Activated T-cell treated with anti-CD3 and anti-CD28 coated beads for 48 hours (primary cell): ENCODE measurements at places on chromosomes 12 and 14.

- DNase-seq: no peak
These were observed 88.5 kb upstream of the NCOR2 start for GRCh38 chr12:124655698-124656516.

GRCh38 chr14:39847194-39847593, 415.0 kb upstream of the FBXO33 start:
- DNase-seq: no peak

DNA sequence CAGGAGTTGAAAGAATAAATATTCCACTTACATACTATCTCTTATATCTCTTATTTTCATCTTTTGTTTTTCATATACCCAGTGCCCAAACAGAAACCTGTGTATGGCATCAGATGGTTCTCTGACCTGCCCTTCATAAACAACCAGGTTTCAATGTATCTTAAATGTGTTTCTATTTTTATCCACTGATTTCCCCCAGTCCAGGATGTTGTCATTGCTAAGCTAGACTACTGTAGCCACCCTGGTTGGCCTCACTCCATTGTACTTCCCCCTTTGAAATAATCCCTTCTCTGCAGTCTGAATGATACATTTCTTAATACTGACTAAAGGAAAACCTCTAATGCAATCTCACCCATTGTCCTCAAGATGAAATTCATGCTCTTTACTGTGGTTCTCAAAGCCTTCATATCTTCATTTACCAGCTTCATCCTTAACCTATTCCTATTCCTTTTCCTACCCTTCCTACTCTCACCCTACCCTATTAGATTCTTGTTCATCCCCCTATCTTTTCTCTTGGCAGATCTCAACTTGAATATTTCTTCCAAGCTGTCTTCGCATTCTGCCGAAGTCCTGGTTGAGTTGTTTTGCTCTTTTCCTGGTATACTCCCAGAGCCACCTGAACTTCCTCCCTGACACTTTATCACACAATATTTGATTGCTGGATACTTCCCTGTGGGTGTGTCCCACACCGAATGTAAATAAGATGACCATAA, 312.4 kb downstream of the FOXG1 start:
- DNase-seq: no peak

DNA sequence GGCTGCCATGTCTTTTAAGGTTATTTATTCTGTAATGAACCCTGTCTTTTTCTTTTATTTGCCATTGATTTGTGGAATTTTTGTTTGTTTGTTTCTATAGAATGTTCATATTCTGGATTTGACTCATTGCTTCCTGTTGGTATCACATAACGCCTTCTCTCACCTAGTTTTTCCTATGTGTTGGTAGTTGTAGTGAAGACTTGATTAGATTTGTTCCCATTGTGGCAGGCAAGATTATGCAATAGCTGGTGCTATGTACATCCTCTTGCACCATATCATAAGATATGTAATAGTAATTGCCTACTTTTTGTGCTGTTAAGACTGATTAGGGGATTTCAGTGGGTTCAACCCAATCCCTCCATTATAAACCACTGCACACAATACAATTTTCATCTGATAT, 3.9 kb upstream of the KRT6B start:
- DNase-seq: no peak

- DNase-seq: no peak
These were observed 12.7 kb upstream of the SLC16A7 start for GRCh38 chr12:59583003-59583712.

- DNase-seq: peak; percentile 6
These were observed 142.8 kb downstream of the SLC8A3 start for GRCh38 chr14:70045844-70046535.

- DNase-seq: no peak
These were observed 187.0 kb downstream of the MED13L start for GRCh38 chr12:116090516-116090915.

DNA sequence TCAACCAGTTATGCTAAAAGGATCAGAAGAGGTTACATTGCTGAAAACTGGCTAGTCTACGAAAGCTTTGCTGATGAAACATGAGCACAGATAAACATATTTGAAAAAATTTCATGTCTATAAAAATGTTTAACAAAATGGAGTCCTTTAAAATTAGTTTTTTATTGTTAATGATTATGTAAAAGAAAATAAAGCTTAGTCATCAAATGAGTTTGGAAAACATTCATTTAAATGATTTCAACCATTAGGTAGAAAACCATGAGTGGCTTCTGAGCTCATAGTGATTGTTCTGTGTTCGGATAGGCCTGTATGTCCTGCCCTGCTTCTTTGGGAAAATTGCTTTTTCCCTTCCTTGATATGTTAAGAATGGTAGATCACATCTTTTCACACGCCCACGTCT, 584 bp upstream of the CD163L1 start:
- no peak for DNase-seq

GRCh38 chr12:58570411-58570810, 349.9 kb downstream of the LRIG3 start:
- DNase-seq: no peak

- DNase-seq: no peak
These were observed 17.2 kb upstream of the MARK3 start for GRCh38 chr14:103367995-103368394.

GRCh38 chr14:86761611-86762010, 1231.4 kb downstream of the GALC start:
- no peak for DNase-seq

DNA sequence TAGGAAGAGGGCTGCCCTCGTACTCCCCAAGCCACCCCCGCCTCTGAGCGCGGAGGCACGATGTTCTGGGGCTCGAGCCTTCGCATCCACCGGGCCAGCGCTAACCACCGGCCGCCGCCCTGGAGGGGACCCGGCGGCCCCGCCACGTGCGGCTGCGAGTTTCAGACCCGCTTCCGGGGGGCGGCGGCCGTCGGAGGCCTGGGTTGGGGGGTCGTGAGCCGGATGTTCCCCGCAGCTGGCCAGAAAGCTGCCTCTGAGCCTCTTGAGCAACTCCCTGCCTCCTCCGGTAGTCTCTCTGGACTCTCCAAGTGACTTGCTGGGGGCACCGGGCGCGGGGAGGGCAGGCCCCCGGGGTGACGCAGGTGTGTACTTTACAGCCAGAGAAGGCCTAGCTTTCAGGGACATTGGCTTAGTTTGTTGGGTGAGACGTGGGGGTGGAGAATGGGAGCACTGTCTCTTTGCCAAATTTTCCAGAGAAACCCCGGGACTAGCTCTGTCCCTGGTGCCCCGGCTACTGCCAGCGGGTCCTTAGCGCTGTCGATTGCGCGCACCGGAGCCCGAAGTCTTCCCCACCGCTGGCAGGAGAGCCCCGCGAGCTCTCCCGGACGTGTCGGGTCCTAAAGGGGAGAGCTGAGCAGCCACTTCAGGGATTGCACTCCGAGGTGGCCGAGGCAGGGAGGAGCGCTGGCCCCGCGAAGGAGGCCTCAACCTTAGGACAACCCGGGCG, 15.6 kb downstream of the OTX2 start:
- DNase-seq: no peak

DNA sequence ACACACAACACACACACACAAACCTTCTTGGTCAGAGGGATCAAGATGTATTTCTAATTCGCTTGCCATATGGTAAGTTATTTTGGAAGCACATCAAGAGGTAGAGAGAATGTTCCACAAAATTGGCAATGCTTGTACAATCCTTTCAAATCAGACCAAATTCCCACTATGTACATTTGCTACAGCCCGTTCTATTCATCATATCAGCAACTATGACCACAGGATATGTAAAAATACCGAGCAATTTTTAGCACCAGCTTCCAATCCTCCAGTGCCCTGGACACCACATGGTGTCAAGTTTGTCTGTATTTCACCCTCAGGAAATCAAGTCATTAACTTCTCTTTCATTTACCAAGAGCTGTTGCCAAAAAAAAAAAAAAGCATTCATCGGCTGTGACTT, 21.2 kb downstream of the TBX5 start:
- DNase-seq: no peak

DNA sequence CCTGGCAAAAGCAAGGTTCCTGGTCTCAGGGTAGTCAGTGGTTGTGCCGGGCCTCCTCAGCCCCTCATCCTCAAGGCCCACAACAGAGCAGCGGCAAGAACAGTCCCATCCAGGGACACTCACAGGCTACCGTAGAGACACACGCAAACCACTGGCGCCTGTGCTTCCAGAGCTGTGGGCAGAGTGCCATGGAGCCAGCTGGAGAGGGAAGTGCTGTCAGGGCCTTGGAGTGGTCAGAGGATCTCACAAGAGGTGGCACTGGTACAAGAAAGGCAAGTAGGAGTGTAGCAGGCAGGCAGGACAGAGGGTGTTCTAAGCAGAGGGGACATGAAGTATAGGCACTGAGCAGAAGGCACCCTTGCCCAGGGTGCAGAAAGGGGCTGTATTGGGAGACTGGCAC, 34.6 kb downstream of the ANKRD9 start:
- no peak for DNase-seq

- DNase-seq: no peak
These were observed 570 bp upstream of the MRPS35 start for GRCh38 chr12:27709932-27710591.

- DNase-seq: no peak
These were observed 965.1 kb downstream of the DIO2 start for GRCh38 chr14:79246173-79246572.

DNA sequence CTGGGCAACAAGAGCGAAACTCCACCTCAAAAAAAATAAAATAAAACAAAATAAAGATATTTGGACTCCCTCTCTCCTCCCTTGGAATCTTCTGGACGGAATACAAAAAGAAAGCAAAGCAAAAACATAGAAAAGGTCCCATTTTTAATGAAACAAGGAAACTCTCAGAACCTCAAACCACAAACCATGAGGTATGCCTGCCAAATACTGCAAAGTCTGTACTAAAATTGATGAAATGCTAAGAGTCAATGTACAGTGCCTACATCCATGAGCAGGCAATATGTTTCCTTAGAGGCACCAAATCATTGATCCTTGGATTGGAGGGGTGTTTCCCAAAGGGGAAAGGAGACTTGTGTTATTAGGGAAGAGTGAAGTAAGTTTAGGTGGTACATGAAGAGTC, 8.2 kb upstream of the RPS6KA5 start:
- DNase-seq: no peak

GRCh38 chr12:124403273-124403672, 108.4 kb downstream of the RFLNA start:
- DNase-seq: no peak

DNA sequence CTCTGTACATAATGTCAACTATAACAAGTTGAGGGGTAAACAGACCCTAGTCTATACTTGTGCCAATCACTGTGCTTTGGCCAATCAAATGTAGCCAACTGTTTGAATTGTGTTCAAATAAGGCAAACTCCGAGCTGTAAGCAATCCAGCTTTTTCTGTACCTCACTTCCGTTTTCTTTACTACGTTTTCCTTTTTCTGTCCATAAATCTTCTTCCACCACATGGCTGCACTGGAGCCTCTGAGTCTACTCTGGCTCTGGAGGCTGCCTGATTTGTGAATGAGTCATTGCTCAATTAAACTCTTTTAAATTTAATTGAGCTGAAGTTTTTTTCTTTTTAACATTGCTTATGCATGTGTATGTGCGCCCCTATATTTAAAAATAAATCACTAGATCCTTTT, 29.7 kb downstream of the CLEC1A start:
- no peak for DNase-seq

DNA sequence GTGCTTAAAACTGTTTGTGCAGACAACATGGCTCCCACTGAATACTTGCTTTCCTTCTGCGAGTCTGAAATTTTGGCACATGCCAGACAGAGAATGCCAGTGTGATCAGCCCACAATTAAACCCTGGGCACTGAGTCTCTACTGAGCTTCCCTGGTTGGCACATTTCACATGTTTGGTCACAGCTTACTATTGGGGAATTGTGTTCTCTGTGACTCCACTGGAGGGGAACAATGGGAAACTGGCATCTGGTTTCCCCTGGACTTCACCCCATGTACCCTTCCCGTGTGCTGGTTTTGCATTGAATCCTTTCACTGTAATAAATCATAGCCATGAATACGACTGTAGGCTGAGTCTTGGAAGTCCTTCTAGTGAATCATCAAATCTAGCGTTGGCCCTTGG, 64.9 kb downstream of the EFCAB11 start:
- DNase-seq: no peak

GRCh38 chr14:79017561-79017960, 847.4 kb downstream of the NRXN3 start:
- no peak for DNase-seq

- no peak for DNase-seq
These were observed 48.0 kb downstream of the CD163L1 start for GRCh38 chr12:7395950-7396349.

- DNase-seq: no peak
These were observed 8.5 kb upstream of the SVOP start for GRCh38 chr12:109029411-109029810.

DNA sequence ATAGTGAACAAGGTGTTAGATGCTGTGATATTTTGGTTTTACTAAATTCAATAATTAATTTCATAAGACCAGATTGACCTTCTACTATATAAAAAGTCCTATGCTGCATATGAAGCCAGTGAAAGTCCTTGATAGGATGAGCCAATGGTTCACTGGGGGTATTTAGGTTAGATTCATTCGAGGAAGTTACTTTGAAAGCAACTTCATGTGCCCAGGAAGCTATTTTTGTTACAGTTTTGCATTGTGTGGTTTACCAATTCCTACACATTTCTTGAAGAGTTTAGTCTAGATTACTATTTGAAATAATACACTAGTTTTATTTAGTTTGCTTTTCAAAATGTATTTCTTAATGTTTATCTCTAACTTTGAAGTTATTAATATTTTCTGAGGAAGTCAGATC, 58.5 kb upstream of the RMST start:
- DNase-seq: no peak

GRCh38 chr14:69553252-69553651, 21.4 kb downstream of the CCDC177 start:
- no peak for DNase-seq

- no peak for DNase-seq
These were observed 303.3 kb upstream of the TMPO start for GRCh38 chr12:98211909-98212695.

GRCh38 chr12:120428597-120429229, 9.2 kb upstream of the COX6A1 start:
- DNase-seq: no peak

- no peak for DNase-seq
These were observed 23.3 kb downstream of the OR10G3 start for GRCh38 chr14:21556378-21557083.

DNA sequence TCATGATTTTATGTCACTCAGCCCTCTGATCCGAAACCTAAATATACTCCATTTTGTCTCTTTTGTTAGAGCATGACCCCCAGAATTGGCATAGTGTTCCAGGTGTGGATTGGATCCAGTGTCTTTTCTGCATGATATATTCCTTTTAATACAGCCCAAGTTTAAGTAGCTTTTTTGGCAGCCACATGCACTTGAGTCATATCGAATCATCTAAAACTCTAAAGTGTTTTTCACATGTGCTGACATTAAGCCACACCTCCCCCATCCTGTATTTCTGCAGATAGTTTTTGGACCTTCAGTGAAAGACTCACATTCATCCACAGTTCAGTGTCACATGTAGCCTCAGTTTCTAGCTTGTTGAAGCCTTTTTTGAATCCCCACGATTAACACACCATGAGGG, 30.6 kb downstream of the BORCS5 start:
- DNase-seq: no peak
